ENCODE measurements at places on chromosomes 3 and 15.

- no peak for DNase-seq
Measured at GRCh38 chr15:84033793-84034553, 201.6 kb upstream of the GOLGA6L4 start.

GRCh38 chr15:66051833-66052232 lies 182.5 kb downstream of the RAB11A start:
- no peak for DNase-seq

DNA sequence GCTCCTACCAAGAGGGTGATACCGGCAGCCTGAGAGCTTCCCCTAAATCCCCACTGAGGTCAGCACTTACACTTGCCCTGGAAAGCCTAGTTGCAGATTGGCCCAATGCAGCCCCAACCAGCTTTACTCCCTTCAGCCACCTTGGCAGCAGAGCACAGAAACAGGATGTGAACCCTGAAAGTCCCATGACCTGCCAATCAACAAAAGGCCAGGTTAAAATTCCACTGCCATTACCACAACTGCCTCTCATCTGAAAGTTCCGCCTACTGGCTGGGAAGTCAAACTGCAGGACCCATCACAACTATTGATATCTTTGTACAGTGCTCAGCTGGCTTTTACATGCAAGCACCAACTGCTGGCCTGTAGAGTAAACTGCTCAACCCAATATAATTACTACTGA lies 156.2 kb downstream of the ZMAT3 start:
- DNase-seq = no peak

DNA sequence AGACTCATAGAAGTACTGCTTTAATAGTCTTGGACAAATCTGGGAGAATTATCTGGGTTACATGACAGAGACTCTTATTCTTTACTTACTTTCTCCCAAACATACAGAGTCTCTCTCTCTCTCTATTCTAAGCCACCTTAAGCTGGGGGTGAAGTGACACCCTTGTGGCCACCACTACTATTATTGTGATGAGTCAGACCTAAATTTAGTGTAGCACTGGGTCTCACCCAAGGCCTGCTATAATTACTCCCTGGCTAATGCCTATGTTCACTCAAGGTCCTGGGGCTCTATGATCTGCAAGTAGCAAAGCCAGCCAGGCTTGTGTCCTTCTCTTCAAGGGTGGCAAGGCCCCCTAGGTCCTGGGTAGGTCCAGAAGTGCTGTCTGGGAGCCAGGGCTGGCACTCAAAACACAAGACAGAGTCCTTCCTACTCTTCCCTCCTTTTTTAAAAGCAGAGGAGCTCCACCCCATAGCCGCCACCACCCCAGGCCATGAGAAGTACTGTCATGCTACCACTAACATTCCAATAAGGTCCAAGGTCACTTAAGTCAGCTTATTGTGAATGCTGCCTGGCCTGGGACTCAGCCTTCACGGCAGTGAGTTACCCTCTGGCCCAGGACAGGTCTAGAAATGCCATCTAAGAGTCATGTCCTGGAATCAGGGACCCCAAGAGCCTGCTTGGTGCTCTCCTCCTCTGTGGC lies 183.6 kb downstream of the POLQ start:
- DNase-seq = no peak

- no peak for DNase-seq
Measured at GRCh38 chr15:62850791-62851291, 191.7 kb upstream of the TPM1 start.

GRCh38 chr3:66567077-66567476 lies 66.3 kb upstream of the LRIG1 start:
- no peak for DNase-seq

DNA sequence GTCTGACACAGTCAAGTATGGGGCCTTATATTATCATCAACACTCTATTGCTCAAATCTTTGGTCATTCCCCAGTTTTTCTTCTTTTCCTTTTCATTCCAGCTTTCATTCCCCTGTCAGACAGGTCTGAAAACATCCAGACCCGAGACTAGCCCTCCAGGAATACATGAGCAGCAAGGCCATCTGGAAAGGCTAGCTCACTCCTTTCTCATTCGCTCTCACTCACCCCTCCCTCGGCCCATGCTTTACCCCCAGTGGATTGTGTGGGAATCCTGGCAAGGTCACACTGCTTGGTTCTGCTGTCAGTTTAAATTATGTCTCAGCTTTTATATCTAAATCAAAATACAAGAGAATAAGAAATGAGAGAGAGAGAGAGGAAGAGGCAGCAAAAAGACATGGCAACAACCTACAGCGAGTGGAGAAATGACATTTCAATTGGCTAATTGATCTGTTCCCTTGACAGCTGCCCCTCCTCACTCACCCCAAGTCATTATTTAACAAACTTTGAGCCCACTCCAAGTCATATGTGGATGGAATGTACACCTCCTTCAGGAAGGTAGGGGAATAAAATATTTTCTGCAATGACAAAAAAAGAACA lies 962.2 kb downstream of the TUSC7 start:
- no peak for DNase-seq

GRCh38 chr3:102712896-102713295 lies 278.1 kb downstream of the ZPLD1 start:
- no peak for DNase-seq

DNA sequence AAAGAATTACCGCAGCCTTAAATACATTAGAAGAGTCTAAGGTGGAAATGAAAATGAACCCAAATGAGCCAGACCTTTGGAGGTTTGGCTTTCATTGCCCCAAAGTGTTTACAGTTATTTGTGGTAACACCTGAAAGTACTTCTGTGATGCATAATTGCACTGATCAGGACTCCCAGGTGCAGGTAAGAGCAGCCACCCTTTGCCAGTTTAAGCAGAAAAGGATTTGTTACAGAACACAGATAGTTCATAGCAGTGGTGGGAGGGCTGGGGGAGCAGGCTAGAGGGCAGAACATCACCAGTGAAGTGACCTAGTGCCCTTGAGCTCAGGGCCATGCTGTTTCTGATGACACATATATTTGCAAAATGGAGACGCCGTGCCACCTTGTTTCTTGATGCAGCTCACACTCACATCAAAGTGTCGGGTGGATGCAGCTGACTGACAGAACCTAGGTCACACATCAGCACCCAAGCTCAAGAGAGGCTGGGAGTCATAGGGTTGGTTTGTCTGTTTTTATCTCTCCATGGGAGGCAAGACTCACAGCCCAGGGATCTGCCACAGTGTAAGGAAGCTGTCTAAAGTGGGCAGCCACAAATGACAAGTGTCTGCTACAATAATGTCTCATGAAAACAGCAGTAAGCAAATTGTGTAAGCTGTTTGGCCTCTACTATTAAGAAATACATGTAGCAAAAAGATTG lies 49.1 kb downstream of the NEK11 start:
- no peak for DNase-seq

DNA sequence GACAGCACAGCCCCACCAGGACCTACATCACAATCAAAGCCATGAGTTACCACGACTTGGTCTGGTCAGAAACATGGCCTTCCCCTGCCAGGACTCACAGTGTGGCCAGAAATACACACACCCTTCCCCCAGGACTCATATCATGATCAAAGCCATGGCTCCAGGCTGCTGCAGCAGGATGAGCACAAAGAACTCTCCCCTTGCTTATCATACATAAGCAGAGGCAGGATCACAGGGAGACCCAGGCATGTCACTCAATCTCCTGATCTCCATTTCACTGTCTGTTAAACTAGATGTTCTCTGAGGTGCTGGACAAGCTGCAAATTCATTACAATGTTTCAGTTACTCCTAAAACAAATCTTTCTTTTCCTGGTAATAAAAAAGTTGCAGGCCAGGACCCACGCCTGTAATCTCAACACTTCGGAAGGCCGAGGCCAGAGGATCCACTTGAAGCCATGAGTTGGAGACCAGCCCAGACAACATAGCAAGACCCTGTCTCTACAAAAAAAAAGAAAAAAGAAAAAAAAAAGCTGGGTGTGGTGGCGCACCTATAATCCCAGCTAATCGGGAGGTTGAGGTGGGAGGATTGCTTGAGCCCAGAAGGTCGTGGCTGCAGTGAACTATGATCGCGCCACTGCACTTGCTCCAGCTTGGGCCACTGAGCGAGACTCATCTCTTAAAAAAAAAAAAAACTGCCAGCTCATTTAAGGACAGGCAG lies 1.2 kb downstream of the PFKFB4 start:
- no peak for DNase-seq

GRCh38 chr3:99498550-99499234 lies 139.7 kb upstream of the COL8A1 start:
- DNase-seq = no peak

GRCh38 chr3:128247666-128248409 lies 94.6 kb downstream of the EEFSEC start:
- no peak for DNase-seq

DNA sequence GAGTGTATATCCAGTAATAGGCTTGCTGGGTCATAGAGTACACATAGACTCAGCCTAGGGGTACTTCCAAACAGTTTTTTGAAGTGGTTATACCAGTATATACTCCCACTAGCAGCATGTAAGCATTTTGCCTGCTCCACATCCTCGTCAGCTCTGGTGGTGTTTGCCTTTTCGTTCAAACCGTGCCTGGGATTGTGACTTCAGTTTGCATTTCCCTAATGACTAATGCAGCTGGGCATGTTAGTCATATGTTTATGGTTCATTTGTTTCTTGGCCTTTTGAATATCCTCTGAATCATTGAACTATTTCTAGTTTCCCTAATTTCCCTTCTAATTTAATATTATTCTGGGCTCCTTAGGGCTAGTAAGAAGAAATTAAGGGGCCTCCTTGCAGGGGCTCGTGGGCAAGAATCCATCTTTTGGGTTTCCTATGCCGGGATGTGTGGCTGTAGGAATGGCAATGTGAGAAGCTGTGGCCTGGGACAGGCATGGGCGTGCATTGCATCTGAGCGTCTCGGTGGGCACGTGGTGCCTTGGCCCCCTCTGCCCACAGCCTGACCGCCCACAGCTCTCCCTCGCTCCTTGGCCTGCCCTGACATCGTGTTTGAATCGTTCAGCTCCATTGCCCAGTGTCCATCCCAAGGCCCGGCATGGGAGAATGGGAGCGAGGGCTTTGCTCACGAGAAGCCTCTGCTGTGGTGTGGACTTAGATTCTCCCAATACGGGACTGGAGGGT lies 26.4 kb downstream of the FAH start:
- no peak for DNase-seq

DNA sequence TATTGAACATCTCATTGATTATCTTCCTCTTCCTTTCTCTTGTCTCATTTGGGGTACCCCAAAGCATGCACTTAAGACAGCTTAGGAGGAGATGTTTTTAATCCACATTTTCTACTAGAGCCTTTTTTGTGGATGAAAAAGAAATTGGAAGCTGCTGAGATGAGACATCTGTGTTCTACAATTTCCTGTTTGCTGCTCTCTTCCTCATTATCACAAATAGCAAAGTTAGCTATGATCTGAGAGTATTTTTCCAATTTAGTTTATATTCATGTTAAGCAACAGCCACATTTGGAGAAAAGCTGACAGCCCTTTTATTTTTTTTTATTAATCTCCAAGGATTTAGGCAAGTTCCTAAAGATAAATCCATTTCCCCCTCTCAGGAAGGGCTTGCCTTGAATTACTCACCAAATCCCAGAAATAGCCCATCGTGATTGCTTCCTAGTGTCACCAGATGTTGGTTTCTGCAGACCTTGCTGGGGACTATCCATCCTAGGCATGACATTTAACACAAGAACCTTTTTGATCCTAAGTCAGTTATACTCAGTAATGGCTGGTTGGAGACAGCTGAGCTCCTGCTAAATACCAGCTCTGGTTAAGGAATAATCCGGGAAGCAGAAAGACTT lies 70.8 kb upstream of the FILIP1L start:
- DNase-seq = no peak

DNA sequence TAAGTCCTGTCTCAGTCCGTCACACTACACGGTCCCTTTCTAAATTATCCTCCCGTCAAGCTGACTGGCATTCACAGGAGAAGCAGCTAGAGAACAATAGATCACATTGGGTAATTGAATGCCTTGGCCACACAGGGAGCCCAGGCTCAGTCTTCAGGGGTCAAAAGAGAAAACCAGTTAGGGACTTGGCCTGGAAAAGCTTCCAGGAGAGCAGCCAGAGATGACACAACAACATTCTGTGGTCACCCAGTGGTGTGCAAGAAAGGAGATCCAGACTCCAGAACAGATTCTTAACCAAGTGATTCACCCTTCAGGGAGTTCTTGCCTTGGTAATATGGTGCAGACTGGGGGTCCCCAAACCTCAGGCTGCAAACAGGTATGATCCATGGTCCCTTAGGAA lies 15.9 kb downstream of the ARHGAP31 start:
- no peak for DNase-seq

DNA sequence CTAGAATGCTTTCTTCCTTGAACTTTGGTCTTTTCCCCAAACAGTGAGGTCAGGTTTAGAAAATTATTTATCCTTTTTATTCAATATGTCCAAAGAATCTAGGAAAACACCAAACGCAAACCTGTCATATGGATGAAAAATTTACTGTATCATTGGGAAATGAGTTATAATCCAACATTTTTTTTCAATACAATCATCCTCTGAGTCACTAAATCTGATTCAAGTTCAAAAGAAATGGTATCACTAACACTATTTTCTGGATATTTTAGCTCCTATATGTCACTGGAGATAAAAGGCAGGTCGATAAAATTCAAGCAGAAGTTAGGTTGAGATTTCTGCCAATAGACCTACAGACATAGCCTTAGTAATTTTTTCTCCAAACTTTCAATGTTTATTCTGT lies 591.6 kb upstream of the AGTR1 start:
- DNase-seq = no peak

DNA sequence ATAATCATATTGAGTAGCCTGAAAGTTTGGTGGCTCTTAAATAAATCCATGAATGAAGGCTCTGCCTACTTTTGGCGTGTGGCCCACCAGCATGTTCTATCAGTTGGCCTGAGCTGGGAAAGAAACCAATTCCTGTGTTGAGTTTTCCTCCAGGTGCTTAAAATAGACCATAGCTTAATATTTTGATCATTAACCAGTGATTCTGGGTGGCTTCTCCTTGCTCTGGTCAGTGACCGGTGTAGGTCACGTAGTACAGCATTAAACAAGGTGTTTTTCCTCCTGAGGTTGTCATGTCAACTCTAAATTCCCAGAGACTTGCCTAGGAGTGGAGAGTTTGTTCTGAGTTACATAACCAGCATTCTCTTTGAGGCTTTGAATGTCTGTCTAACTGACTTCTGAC lies 1.3 kb downstream of the HHLA2 start:
- no peak for DNase-seq

DNA sequence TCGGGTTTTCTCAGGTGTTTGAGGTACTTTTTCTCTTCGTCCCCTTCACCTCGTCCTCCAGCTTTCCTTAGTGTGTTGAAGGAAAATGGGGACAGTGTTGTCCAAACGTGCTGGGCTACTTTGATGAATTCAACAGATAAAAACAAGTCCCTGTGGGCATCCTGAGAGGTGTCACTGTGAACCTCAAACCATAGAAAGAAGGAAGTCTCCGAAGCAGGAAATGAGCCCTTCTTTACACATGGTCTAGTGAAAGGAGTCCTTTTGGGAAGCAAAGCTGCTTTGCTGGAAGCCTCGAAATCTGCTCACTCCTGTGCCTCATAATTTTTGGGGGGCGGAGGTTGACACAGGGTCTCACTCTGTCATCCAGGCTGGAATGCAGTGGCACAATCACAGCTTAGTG lies 10.6 kb downstream of the IL17RB start:
- no peak for DNase-seq

DNA sequence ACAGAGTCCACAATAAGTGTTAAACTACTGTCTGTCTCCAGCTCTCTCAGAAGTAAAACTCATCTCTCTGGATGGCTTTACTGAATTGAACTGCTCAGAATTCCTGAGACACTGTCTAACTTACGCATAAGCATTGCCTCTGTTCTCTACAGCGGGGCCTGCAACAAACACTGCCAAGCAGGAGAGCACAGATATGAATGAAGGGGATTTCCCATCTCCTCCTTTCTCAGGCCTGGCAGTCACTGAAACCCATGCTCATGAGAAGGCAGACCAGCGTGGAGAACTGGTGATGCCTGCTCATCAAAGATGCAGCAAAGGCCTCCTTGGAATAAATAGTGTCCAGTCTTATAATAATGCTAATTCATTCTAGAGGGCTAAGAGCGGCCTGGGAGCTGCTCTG lies 10.3 kb downstream of the RASGRP1 start:
- DNase-seq = no peak

Data from stimulated activated CD8-positive, alpha-beta memory T cell treated with anti-CD3 and anti-CD28 coated beads, Interleukin-2, amount 100 ng/mL, for 1 hour (primary cell).